Right ventricle myocardium inferior (tissue), 1 donor: ENCODE measurements at places on chromosomes 16 and 17. TPM values are rescaled to one million over a fixed set of nuclear protein-coding genes. Genes with fewer than 3 reads are reported as not detected.

DNA sequence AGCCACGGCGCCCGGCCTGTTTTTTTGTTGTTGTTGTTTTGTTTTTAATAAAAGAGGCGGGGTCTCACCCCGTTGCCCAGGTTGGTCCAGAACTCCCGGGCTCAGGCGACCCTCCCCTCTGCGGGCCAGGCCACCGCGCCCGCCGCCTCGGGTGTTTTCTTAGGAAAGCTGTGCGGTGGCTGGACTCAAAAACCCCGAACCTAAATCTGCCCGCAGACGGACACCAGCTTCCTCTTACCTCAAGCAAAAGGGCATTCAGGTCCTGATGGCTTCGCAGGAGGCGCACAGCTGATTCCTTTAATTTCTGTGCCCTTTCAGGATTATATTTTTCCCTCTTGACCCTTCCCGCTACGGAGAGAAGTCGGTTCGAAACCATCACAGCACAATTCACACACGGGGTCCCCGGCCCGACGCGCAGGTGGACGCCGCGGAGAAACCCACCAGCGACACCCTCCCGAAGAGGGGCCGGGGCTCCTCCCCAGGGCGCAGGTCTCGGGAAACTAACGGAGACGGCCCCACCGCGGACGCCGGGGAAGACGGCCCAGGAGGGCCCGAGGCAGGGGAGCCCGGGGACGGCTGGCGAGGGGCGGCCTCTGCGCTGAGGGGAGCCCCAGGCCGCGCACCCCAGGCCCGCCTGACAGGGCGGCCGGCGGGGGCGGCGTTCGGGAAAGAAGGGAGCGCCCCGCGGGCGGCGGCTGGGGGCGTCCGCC, 653 bp downstream of the FANCA start:
- DNase-seq: peak; percentile 46

DNA sequence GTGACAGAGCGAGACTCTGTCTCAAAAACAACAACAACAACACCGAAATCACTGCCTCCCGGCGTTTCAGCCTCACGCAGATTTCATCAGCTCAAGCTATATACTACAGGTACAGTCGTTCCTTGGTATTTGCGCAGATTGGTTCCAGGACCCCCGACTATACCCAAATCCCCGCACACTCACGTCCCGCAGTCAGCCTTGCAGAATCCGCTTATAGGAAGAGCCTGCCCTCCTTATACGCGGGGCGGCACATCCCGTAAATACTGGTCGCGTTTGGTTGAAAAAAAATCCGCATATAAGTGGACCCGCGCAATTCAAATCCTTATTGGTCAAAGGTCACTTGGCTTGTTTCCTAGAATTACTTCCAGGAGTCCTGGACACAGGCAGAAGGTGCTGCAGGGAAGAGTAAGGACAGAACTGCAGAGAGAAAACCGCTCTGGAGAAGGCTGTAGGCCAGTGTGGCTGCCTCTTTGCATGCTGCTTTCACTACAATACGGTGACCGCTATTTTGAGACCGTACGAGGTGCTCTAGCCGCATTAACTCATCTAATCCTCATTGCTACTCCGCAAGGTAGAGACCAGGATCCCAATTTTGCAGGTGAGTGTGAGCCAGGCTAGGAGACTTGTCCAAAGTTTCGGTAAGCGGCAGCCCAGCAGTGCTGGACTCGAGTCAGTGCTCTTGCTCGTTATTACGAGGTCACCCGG, 718 bp downstream of the NDUFAB1 start:
- DNase-seq: no peak

DNA sequence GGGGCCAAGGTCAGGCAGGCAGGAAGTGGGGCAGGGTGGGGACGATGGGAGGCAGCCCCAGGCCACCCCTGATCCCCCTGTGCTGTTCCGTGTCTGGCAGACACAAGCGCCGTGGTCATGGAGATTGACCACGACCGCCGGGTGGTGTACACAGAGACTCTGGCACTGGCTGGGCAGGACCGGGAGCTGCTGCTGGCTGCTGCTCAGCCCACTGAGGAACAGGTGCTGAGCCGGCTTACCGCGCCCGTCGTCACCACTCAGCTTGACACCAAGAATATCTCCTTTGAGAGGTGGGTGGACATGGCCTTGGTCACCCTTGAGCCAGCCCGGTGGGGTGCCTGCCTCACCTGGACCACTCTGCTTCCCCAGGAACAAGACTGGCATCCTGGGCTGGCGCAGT, 13.7 kb downstream of the CORO6 start:
- DNase-seq: peak; percentile 62

GRCh38 chr17:6476076-6476809, 32.0 kb downstream of the PIMREG start:
- DNase-seq: no peak

GRCh38 chr16:13909872-13910303, 10.1 kb upstream of the ERCC4 start:
- no peak for DNase-seq

DNA sequence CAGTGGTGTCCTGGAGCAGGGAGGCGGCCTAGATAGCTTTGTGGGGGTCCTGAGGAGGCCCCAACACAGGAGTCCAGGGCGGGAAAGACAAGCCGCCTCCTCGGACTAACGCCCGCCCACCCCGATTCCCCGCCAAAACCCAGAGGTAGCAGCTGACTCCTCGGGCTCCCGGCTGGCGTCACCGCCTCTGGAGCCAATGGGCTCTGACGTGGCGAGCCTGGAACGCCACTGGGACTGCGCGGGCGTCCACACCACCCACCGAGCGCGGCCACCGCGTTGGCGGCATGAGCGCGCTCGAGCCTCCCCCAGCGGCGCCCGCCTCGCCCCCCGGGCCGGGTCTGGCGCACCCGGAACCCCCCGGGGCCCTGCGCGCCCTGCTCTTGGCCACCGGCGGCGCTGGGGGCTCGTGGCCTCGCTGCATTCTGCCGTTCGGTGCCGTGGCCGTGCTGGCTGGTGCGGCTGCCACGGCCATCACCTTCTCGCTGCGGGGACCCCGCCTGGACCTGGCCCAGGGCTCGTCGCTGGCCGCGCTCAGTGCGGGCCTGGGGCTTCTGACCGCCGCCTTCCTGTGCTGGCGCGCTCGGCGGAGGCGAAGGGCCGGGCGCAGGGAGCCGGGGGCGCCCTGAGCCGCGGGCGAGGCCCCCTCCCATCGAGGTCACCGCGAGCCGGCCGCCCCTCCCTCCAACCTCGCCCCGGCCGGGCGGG, 3.4 kb upstream of the NTN3 start:
- peak; percentile 88 for DNase-seq

DNA sequence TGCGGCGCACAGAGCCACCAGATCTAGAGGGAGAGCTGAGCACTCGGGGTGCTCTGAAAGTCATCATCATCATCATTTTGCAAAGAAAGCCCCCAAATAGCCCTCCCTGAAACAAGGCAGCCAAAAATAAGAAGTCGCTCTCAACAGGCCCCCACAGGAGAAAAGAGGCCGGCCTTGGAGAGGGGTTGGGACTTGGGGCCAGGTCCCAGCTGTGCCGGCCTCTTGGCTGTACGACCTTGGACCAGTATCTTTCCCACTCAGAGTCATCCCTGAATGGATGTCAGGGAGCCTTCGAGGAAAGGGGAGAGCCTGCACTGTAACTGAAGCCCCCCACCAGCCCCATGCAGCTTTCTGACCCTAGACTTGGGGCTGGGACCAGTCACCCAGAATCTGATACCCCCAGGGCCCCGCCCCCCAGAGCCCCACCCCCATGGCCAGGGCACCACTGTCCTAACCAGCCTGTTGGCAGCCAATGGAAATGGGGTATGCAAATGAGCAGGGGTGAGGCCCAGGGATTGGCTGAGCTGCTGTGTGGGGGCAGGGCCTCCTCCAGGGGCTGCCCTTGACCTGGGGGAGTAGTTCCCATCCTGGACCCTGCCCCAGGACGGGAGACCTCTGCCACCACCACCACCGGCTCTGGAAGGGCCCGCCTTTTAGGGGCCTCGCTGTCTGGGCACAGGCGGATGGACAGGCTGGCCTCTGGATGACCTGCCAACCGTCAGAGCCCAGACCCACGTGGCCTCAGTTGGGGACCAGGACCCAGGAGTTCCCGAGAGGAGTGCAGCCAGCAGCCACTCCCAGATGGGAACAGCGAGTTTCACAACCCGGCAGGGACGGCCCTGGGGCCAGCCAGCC, 15.4 kb downstream of the ZFPM1 start:
- no peak for DNase-seq

DNA sequence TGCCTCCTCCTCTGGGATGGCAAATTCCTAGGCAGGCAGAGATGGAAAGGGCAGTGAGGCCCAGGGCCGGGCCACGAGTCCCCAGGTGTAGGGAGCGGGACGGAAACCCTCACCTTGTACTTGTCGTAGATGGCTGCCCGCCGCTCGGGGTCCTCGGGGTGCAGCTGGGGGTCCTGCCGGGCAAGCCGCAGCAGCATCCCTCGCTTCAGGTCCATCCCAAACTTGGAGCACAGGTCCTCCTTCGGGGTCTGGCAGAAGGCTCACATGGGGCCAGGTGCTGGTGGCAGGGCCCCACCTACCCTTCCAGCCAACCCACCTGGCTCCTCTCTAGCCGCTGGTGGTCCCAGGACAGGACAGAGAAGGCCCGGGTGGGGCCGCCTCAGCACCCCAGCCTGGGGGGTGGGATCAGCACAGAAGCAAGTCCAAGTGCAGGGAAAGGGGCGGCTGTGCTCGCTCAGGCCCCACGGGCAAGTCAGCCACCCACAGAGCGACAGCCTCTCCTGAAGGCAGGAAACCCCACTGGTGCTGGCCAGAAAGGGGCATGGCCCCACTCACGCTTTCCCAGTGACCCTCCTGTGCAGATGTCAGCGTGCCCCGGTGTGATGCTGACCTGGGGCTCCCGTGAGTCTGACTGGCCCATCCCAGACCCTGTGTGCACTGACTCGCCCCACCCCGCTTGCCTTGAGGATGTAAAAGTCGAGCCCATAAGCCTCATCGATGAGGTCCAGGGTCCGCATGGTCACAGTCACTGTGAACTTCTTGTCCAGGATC, 1.8 kb downstream of the MRPL28 start:
- DNase-seq: peak; percentile 64

Gene TBX2
- 12.1 TPM for total RNA-seq

Gene KIF19
- 0.16 TPM for total RNA-seq

Gene SNTB2
- total RNA-seq: 16.5 TPM

Gene MEOX1
- total RNA-seq: 11.1 TPM
